Melanocyte of skin (primary cell): ENCODE measurements at places on chromosomes 1 and 21. TPM values are rescaled to one million over a fixed set of nuclear protein-coding genes. Genes with fewer than 3 reads are reported as not detected.

GFI1 gene
- total RNA-seq: under 0.01 TPM in 2 replicates

NPL gene
- 21.7 and 33.4 TPM in 2 replicates for total RNA-seq

CFHR2 gene
- total RNA-seq: not detected in 2 replicates

GPR25 gene
- not detected in 2 replicates for total RNA-seq

GBP1 gene
- total RNA-seq: 51.3 and 80.5 TPM in 2 replicates

GNAT2 gene
- not detected in 2 replicates for total RNA-seq

AMPD1 gene
- not detected in 2 replicates for total RNA-seq

RGS8 gene
- not detected in 2 replicates for total RNA-seq

CIART gene
- 3.6 and 5.9 TPM in 2 replicates for total RNA-seq

PSEN2 gene
- 100 and 116 TPM in 2 replicates for total RNA-seq

SPRR2A gene
- total RNA-seq: not detected in 2 replicates
